ENCODE measurements at places on chromosomes 5 and 9.

- DNase-seq, result no peak
Measured at GRCh38 chr9:131297903-131298302, 8.4 kb downstream of the PLPP7 start.

GRCh38 chr9:126569036-126569435, 44.7 kb upstream of the LMX1B start:
- DNase-seq, result no peak

DNA sequence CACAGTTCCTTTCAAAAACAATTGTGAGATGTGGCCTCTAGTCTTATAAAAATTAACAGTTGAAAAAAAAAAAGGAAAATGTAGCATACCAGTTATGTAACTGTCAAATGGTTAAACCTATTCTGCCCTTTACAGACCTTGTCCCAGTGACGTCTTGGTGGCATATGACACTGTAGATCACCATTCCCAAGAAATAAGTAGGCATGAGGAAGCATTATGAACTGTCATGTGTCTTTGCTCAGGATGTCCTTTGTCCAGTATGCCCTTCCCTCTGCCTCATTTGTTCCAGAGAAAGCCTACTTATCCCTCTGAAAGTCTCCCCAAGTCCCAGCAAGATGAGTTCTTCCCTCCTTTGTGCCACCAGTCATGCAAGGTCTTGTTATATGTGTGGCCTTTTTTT, 63.2 kb downstream of the PAM start:
- DNase-seq, result no peak

GRCh38 chr9:27929841-27930240, 356.6 kb upstream of the C9orf72 start:
- DNase-seq, result no peak

DNA sequence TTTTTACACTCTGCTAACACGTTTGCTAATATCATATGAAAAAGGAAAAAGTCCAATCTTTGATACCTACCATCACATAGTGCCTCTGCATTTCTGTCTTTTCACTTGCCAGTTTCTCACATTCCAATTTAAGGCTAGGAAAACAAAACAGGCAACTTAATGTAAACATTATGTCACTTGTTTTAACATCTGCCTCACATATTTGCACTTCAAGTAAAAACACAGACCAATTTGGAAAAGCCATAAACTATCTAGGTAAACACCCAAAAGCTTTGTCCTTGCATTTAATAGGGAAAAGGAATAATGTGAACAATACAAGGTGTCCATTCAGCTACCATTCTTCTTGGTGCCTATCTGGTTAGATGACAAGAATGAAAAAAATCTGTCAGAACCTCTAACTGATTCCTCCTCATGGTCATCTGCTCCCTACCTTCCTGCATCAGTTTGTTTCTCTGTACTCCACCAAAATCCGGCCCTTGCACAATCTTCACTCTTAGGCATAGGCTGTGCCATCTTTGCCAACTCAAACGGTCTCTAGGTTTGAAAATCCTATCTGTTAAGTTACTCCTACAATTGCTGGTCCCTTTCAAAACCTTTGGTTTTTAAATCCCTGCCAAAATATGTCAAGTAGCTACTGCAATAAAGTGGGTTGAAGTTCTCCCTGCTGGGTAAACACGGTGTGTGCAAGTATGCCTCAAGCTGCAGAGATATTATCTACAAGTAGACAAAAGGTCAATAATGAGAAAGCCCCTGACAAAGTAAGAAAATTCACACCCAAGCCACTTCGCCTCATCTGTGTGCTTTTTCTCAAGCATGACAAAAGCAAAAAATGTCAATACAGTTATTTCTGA, 3.4 kb downstream of the TLE1 start:
- no peak for DNase-seq

- DNase-seq, result peak; percentile 69
Measured at GRCh38 chr9:11319538-11319937, 706.7 kb upstream of the PTPRD start.

DNA sequence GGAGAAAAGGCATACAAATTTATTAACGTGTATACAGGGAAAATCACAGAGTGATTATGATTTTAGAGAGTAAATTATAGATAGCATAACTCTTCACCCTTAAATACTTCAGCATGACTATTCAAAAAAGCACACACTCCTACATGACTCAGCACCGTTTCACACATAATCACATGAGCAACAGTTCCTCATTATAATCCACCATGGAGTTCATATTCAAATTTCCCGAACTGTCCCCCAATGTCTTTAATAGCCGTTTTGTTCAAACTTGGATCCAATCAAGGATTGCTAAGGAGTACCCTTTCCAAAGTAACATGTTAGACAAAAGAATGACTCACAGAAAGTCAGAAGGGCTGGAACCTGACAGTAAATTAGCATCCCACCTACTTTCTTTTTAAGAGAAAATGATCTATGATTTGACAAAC, 32.1 kb downstream of the RAPGEF1 start:
- DNase-seq, result no peak

- no peak for DNase-seq
Measured at GRCh38 chr5:126195410-126196100, 227.7 kb upstream of the GRAMD2B start.

DNA sequence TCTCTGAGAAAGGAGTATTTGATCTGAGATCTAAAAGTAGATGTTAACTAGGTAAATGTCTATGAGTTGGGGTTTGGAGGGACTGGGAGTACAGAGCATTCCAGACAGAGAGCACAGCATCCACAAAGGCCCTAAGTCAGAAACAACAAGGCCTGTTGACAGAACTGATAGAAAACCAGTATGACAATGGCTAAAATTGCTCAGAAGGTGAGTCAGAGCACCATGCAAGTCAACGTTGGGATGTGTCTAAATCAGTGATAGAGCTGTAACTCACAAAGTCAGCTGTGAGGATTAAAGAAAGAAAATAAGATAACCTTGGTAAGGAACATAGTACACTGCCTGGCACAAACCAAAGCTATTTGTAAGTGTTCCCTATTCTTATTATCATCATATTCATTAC, 124.0 kb downstream of the CETN3 start:
- no peak for DNase-seq

DNA sequence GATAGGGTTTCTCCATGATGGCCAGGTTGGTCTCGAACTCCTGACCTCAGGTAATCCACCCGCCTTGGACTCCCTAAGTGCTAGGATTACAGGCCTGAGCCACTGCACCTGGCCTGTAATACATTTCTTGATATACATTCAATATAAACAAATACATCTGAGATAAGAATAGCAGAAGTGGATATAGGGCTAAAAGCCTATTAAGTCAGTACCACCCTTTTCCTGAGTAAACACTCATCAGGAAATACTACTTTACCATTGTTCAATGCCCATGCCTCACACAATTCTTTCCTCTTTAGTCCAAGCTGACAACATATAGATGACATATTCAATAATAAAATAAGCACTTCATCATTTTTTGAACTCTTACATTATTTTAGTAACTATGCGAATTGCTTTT, 64.8 kb downstream of the MRPS27 start:
- DNase-seq, result no peak

GRCh38 chr9:28212979-28213378, 639.7 kb upstream of the C9orf72 start:
- no peak for DNase-seq

GRCh38 chr5:168315416-168316138, 24.1 kb downstream of the WWC1 start:
- DNase-seq, result no peak

Data from NCI-H1105 (cell line).